ENCODE measurements at places on chromosomes 7 and 10. TPM values are rescaled to one million over a fixed set of nuclear protein-coding genes. Genes with fewer than 3 reads are reported as not detected.

The STAM gene
- 23.3 TPM for total RNA-seq

DNA sequence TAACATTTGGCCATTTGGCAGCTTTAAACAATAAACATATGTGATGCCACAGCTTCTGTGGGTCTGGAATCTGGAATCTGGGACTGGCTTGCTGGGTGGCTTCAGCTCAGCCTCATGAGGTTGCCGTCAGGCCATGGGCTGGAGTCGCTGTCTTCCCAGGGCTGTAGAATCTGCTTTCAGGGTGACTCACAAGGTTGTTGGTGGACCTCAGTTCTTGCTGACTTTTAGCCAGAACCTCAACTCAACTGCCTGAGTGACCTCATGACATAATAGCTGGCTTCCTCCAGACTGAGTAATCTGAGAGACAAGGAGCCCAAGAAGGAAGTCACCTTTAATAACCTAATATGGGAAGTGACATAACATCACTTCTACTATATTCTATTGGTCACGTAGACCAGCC lies 44.6 kb upstream of the TSPAN13 start:
- no peak for DNase-seq

DNA sequence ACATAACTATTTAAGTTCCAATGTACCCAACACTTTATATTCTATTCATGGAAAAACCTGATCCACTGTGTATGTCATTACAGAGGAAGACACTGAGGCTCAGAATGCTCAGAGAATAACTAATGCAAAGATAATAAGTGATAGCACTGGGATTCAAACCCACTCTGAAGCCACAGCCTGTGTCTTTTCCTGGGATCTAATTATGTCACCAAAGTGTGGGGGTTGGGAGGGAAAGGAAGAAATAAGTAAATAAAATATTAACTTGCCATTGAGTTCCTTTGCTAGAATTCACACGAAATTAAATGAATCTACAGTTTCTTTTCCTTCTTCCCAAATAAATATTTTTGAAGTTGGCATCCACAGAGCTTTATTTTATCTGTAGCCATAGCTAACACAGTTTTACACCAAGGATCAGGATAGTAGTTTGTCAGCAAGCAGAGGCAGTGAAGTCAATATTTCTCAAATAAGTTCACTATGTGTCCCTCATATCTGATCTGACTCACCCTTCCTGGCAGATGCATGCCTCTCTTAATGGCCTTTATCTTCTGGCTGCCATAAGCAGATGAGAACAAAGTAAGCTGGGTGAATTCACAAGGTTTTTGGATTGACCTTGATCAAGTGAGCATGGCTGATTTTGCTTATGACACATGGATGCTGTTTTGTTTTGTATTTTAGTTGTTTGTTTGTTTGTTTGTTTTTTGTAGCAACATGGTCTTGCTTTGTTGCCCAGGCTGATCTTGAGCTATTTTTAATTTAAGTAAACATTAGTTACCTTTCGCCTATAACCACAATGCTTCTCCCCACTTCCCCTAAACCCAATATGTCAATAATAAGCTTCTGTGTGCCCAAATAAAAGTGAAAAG lies 6.3 kb downstream of the RAPGEF5 start:
- DNase-seq = no peak

The BICC1 gene
- total RNA-seq = not detected

GRCh38 chr10:84534168-84534567 lies 205.8 kb downstream of the CCSER2 start:
- DNase-seq = no peak

DNA sequence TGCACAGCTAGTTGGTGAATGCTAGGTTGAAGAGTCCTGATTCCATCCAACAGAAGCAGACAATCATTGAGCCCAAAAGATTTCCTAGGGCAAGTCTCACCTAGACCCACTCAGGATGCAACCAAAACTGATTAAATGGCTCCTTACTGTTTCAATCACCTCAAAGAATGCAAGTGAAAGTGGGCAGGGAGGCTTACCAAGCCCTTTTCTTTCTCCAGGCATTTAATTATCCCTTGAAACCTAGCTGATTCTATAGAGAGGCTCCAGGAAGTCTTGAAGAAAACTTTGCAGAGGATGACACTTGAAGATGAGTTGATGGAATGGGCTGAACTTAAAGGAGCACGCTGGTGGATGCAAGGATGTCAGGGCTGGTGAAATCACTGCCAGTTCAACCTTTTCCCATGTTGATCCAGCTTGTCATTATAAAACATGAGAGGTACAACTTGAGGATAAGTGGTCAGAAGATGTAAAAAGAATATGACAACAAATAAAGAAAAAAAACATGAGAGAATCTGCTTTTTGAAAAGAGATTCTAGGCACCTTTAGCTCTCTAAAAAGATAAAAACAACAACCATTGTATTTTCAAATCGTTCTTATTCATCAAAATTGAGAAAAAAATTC lies 2.3 kb upstream of the ANKRD1 start:
- no peak for DNase-seq

The RARRES2 gene
- not detected for total RNA-seq

DNA sequence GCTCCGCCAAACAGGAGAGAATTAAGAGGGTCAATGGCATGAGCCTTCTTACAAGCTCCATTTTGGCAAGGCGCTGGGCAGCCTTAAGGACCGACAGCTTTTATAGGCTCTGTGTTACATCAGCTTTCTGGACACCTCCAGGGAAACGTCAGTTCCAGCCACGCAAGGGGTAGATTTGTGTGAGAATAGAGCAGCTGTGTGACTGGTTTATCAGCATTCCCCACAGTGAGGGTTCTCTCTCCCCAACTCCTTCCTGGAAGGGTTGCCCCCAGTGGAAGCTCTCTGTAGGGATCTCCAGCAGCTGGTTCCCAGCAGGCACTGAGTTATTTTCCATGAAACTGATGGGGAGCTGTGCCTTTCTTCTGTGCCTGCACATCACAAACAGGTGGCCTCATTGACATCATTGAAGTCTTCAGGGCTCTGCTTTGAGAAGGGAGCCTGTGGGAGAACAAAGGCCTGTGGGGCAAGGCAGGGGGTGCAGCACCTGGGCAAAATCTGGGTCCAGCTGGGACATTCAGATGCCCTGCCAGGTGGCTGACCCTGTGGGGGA lies at the start of gene CUZD1:
CUZD1 (minus strand) TSS at position 75 of the 550 bp plus-strand sequence; CDS start at position 61, 14 bp downstream.
- no peak for DNase-seq

GRCh38 chr10:11611248-11612020 lies at the start of gene USP6NL:
Gene USP6NL, minus strand, starts transcription at chr10:11611650. Its CDS starts 14,016 bp downstream, at chr10:11597634.
- DNase-seq = peak; percentile 48

- no peak for DNase-seq
Observed at GRCh38 chr10:120997756-120998155, 146.6 kb downstream of the WDR11 start.

The GBX1 gene
- total RNA-seq = not detected

DNA sequence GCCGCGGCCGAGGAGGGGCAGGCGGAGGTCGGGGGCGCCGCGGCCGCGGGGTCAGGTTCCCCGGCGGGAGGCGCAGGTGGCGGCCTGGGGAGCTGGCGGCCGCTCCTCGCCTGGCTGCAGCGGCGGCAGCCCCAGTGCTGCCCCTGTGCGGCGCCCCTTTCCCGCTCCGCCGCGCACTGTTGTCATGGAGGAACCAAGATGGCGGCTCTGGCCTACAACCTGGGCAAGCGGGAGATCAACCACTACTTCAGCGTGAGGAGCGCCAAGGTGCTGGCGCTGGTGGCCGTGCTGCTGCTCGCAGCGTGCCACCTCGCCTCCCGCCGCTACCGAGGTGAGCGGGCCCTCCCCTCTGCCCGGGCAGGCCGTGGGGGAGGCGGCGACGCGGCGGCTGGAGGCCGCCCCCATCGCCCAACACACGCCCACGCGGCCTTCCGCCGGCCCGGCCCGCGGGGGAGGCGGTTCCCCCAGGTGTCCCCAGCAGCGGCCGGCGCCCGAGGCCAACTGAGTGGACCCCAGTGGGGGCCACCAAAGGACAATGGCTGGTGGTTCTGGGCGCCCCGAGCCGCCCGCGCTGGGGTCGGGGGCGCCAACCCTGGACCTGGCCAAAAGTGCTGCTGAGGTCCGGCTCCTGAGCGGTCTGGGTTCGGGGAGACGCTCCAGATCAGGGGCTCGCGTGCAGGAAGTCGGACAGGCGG lies 425 bp downstream of the CASD1 start:
- peak; percentile 60 for DNase-seq

The HABP2 gene
- total RNA-seq = not detected

- no peak for DNase-seq
Observed at GRCh38 chr10:34494012-34494411, 321.1 kb downstream of the PARD3 start.

GRCh38 chr10:33509231-33509831 lies 174.9 kb upstream of the NRP1 start:
- no peak for DNase-seq

DNA sequence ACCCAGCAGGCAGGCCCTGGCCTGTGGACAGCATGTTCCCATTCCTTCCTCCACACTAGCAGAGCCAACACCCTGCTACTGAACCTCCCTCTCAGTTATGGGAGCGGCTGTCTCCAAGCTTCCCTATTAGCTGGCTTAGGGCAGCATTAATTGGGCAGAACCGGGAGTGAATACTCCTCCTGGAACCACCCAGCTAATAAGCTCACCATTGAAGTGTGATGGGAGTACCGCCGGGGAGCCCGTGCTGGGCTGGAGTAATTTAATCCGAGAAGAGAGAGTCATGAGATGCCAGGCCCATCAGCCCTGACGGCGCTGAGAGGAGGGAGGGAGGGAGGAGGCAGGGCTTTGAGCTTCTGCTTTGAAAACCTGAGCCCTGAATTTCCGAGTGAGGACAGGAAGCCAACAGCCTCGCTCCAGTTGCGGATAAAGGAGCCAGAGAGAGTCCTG lies 31.8 kb upstream of the ELFN1 start:
- DNase-seq = no peak

The FOXP2 gene
- total RNA-seq = not detected

DNA sequence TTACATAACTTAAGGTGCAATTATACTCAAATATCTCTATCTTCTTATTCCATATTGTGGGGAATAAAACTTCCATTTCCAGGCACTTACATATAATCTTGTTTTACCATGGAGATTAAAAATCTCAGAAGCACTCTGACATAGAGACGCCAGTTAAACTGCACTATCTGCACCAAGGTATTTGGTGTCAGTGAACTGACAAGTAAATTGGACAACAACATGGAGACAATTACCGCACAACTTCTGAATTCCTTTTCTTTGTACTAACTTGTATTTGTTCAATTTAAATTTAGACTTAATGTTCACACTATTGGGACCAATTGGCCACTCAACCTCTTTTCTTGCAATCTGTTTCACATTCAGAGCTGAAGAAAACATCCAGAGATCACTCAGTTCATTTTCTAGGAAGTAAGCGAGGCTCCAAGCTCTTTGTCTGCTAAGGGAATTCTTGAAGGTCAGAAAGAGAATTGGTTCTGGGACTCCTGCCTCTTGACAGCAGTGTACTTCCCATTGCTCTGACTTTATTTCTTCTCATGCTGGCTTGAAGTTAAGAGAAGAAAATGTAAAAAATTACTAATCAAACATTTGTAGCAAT lies 184.7 kb downstream of the CHCHD3 start:
- no peak for DNase-seq

The MKI67 gene
- 159 TPM for total RNA-seq

The SFXN4 gene
- 58.7 TPM for total RNA-seq

GRCh38 chr7:103292122-103292521 lies 5.1 kb upstream of the PMPCB start:
- DNase-seq = no peak

GRCh38 chr10:4344492-4344994 lies 481.5 kb upstream of the AKR1E2 start:
- DNase-seq = no peak

DNA sequence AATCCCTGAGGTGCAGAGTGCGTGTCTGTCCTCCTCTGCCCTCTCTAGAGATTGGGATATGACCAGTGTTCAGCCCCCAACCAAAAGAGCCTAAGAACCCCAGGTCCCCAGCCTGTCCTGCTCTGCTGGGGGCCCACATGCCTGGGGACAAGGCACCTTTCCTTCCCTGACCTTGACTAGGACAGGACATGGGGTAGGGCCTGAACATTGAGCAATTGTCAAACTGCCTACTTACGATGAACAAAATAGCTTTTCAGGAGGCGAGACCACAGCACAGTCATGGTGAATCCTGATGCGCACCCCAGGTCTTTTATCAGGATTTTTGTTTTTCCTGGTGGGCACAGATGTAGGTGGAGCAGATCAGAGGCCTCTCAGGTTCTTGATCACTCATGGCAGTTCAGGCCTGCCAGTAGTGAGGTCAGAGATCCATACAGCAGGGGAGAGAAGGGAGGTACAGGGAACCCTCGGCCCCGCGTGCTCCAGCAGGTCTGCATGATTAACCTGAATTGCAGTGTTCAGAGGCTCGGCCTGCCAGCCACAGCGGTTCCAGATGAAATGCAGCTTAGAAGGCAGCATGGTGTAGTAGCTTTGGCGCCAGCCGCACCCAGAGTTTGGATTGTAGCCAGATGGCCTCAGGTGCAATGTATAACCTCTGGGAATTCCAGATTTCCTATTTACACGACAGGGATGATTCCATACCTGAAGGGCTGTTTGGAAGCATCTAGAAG lies 191.3 kb downstream of the CUX1 start:
- no peak for DNase-seq

GRCh38 chr10:77974396-77975074 lies 48.0 kb upstream of the DLG5 start:
- DNase-seq = no peak

The TAS2R41 gene
- total RNA-seq = not detected

The SYT15B gene
- total RNA-seq = 0.15 TPM

DNA sequence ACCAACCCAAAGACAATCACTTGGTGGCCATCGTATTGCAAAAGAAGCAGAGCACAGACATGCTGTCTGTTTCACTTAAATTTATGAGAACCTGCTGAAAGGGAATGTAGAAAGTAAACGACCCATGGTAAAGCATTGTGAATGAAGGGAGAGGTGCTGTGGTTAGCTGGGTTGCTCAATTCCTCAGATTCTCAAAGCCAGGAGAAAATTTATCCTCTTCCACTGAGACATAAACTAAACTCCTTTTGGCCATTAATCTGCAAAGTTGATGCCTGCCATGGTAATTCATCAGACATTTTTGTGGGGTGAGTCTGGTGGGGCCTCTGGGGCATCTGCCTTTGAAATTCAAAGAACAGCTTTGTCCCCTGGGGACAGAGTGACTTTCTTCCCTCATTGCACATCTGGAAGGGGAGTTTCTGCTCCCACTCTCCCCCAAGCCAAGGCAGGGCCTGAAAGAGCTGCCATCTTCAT lies 951.0 kb downstream of the LRMDA start:
- no peak for DNase-seq

The CCL26 gene
- not detected for total RNA-seq

GRCh38 chr7:45627691-45628456 lies 53.7 kb downstream of the ADCY1 start:
- no peak for DNase-seq

The GJD4 gene
- not detected for total RNA-seq

The AKR1C8 gene
- 0.22 TPM for total RNA-seq

The SAMD9 gene
- 11.8 TPM for total RNA-seq

DNA sequence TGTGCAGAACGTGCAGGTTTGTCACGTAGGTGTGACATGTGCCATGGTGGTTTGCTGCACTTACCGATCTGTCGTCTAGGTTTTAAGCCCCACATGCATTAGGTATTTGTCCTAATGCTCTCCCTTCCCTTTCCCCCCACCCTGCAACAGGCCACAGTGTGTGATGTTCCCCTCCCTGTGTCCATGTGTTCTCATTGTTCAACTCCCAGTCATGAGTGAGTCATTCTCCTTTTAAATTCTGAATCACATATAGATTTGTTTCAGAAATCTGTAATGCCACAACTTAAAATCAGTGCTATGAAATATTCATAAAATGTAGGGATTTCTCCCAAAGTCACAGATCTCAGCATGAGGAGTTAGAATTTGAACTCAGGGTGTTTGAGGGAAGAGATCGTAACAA lies 552.5 kb upstream of the MBL2 start:
- no peak for DNase-seq

GRCh38 chr7:47587351-47587750 lies 5.4 kb upstream of the TNS3 start:
- no peak for DNase-seq

All from activated T-helper 1 cell treated with anti-CD3 and anti-CD28 coated beads, Interleukin-12 subunit alpha, Interleukin-12 subunit beta, Interleukin-2, Interleukin-4 antibody, amounts not matched to agents 30 ng/mL and 10 ng/mL and 1 ng/mL, durations not matched to agents 14 hours and 24 hours and 36 hours (primary cell).